Naive B cell (primary cell): ENCODE measurements at places on chromosomes 6 and 20. TPM values are rescaled to one million over a fixed set of nuclear protein-coding genes. Genes with fewer than 3 reads are reported as not detected.

Gene FILIP1
- polyA plus RNA-seq: not detected

Gene TFAP2D
- polyA plus RNA-seq: not detected

Gene CD83
- 622 TPM for polyA plus RNA-seq

Gene LRRN4
- not detected for polyA plus RNA-seq

Gene RSPO3
- polyA plus RNA-seq: not detected

Gene RBM24
- polyA plus RNA-seq: not detected

Gene SLC2A10
- polyA plus RNA-seq: not detected

DNA sequence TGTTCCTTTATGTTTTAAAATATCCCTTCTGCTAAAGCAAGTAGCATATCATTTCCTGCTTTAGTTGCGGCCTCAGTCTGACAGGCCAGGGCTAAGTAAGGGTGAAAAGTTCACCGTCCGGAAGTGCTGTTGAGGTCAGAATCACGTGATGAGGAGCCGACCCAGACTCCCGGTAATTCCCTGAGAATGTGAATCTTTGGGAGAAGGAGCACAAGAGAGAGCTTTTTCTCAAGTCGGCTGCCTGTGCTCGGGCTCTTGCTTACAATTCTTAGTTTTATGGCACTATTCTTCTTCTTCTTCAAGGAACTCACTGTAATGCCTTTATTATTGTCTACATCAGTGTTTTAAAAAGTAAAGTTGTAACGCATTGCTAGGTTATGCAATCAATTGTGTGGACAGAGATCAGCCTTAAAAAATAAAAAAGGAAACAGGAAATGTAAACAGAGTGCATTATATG lies 309.3 kb downstream of the PRL start:
- peak; percentile 6 for DNase-seq

DNA sequence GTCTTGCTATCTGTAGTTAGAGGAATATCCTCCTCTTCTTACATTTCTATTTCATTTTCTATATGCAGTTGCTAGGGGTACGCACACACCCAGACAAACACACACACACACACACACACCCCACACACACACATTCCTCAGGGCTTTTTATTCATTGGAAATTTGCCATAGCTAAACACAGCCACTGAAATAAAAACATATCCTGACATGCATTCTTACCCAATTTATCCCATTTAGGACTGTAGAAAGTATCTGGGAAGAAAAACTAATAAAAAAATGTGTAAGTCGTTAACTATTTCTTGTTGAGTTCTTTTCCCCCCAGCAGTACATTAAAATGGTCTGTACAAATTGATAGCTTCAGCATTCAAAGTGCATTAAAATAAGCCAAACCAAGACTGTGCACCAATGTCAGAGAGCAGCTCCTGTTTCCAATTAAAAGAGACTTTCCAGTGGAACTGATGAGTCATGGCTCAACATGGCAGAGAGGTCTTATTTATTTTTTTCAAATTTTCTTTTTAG lies 357.9 kb upstream of the AGPAT4 start:
- DNase-seq: no peak

DNA sequence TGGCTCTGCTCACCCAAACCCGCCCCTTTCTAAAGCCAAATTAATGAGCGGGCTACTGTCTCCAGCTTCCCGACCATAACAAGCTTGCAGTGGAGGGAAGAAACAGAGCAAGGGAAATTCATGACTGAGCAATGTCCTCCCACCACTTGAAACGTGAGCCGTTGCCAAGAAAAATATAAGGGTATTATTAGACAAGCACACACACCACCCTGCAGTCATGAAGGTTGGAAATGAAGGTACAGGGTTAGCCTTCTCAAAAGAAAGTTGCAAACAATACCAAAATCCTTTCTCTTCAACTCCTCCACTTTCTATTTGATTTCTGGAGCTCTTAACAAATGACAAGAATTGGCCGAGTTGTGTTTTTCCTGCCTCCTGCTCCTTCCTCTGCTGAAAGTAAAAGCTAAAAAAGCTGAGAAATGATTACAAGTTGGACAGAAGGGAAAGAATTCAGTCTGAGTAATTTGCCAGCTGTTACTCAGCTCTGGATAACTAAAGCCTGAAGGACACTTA lies 151.1 kb upstream of the B3GAT2 start:
- DNase-seq: no peak

DNA sequence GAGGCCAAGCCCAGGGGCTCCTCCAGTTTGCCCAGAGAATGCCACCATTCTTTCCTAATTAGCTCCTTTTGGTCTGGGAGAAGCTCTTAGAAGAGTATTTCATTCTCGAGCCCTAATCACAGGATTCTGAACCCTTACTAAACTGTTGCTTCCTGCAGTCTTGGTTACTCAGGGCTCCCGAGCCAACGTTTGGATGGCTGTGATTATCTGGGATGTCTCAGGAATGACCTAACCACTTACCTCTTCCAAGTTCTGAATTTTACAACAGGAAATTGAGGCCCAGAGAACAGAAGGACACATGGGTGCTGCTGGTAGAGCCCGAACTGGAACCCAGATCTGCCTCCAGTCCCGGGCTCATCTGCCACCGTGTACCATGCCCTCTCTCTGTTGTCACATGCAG lies 22.2 kb upstream of the PNPLA1 start:
- no peak for DNase-seq

- no peak for DNase-seq
Measured at GRCh38 chr6:99905209-99906106, 88.6 kb downstream of the MCHR2 start.

GRCh38 chr20:59458645-59459044 lies 145.7 kb upstream of the PHACTR3 start:
- no peak for DNase-seq

- no peak for DNase-seq
Measured at GRCh38 chr20:35446356-35447078, 8.5 kb upstream of the GDF5 start.

DNA sequence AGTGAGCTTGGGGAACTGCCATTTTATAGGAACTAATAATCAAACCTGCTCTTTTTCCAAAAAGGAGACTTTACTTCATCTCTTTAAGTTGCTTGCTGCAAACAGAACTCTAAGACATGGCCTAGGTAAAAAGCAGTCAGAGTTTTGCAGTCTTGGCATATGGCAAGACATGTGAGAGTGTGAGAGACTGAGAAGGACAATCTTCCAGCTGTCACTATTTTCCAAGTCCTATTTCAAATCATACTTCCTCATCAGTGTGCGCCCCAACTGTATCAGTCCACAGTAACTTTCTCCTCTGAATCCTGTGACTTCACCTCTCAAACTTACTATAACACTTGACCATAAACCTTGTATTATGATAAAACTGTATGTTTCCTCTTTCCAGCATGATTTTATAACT lies 10.4 kb downstream of the CALHM6 start:
- DNase-seq: no peak

DNA sequence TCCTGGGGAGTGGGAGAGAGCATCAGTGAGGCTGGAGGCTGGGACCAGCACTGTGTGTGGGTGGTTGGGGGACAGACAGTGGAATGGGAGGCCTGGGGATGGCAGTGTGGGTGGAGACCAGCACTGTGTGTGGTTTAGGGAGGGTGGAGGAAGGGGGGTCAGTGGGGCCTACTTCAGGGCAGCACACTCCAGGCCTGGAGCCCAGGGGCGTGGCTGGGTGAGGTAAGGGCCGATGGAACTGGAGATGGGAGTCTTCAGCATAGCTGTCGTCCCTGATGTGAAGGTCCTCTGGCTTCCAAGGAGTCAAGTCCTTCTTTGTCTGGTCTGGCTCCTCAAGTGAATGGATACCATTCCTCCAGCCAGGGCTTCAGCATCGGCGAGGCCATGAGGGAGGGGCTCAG lies 18.6 kb downstream of the KCNK17 start:
- DNase-seq: no peak

DNA sequence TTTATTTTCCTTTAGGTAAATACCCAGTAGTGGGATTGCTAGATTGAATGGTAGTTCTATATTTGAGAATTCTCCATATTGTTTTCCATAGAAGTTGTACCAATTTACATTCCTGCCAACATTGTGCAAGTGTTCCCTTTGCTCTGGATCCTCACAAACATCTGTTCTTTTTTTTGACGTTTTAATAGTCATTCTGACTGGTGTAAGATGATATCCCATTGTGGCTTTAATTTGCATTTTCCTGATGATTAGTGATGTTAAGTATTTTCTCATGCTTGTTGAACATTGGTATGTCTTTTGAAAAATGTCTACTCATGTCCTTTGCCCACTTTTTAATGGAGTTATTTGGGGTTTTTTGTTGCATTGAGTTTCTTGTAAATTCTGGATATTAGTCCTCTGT lies 85.6 kb downstream of the UBE3D start:
- DNase-seq: no peak

- DNase-seq: no peak
Measured at GRCh38 chr20:21090111-21090618, 16.0 kb downstream of the LINC00237 start.

DNA sequence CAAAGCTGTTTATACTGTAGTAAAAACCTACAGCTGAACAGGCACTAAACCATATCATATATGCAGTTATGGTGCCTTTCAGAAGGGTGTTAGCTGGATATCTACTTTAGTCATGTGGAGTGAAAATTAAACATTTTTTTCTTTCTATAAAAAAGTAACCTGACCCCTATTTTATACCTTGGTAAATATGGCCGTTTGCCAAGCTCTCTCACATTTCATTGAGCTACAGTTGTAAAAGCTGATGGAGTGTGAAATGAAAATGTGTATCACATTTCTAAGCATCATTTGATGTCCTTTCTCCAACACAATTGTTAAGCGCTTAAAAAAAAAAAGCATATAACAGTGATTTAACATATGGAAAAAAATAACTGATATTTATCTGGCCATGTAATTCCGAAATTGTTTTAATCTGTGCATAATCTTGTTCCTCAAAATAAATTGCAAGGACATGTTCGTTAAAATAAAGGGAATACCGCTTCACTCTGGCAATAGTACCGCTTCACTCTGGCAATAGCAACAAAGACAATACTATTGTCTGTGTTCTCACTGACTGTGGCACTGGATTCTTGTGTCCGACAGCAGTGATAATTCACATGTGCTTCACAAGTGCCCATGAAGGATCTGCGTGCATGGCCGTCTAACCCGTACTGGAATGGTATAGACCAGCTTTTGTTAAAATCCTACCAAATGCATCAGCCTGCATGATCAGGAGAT lies 391.8 kb upstream of the SOX4 start:
- DNase-seq: no peak

GRCh38 chr6:87945181-87945580 lies 102.5 kb upstream of the SPACA1 start:
- no peak for DNase-seq

DNA sequence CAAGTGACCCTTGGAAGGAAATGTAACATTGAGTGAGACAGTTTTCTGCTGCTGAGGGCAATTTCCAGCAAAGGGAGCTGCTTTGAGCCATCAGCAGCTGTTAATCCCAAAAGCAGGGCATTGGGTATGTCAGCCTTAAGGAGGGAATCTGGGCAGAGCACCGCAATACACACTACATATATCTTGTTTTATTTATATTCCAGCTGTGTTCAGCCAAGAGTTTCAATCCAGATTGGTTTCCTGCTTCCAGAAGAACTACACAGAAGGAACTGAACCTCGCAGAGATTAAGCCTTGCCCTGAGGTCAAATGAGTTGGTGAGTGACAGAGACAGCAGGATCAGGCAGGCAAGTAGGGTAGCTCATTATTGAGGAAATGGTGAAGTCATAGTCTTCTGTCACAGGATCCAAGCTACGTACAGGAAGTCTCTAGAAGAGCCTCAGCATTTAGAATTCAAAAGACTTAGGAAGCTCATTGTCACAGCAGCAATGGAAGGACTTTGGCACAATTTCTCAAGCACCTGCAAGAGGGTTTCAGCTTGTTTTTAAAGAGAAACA lies 109.9 kb upstream of the HEY2 start:
- DNase-seq: no peak

GRCh38 chr20:52518735-52519134 lies 327.2 kb upstream of the ZFP64 start:
- DNase-seq: no peak

DNA sequence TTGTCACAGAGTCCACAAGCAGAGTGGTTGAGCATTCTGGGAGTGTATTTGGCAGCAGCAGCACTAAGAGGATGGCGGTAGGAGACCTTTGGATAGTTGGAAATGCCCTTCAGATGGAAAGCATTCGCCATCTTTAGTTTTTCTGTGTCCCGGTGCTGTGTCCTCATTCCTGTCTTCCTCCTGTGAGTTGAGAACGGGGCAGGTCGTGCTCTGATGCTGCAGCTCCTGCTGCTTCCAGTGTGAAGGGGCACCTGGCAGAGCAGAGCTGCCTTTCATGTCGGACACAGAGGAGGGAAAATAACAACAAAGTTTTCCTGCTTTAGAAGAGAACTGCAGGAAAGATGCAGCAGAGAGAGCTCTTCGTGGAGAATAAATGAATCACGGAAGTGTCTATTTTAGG lies 194.8 kb downstream of the SLC24A3 start:
- DNase-seq: no peak

DNA sequence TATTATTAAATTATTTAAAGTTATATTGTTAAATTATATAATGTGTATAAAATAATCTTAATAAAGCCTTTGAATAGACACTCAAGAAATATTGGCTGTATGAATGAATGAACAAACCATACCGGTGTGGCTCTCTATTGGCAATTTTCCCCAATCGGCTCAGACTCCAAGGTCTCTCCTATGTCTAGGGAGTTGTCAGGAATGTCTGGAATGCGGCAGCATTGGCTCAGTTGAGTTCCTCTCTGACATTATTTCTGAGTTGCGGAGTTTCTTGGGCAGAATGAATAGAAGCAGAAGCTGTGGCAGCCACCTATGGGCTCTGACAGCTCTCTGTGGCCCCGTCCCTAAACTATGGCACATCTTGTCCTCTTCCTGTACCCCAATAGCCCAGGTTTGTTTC lies 111.0 kb downstream of the SOBP start:
- DNase-seq: no peak

DNA sequence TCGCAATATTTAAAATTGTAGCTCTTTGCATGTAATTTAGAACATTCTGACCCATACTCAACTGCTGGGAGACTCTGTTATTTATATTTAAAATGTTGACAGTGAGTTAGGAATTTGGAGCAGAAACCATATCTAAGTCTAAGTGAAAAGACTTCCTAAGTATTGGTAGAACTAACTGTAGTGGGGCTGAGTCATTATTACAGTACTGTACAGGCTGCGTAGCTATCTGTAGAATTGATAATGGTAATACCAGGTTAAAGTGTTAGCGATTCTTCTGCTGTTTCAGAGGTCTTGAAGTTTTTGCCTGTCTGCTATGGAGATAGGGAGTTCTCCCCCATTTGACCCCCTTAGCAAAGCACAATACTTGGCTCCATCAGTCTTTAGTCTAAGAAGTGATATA lies 3.6 kb downstream of the TOP1 start:
- DNase-seq: no peak

- no peak for DNase-seq
Measured at GRCh38 chr20:46652699-46653098, 1.4 kb upstream of the SLC13A3 start.

DNA sequence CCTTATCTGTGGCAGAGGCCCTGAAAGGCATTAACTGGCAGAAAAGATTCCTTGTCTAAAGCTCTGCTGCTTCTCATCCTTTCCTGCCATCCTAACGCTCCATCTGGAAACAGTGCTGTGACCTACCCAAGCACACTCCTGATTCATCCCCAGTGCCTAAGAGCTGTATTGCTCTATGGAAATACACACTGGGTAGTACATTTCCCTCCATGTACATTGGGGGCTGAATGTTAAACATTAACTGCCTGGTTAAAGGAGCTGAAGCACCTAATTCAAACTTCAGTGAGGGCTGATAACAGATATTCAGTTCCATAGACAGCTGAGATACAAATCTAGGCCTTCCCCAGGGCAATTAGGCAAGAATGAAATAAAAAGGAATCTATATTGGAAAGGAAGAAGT lies 36.7 kb upstream of the GMPR start:
- DNase-seq: no peak

- DNase-seq: no peak
Measured at GRCh38 chr6:170596426-170596825, 12.0 kb upstream of the PDCD2 start.
